ENCODE measurements at places on chromosomes 5 and 9.

DNA sequence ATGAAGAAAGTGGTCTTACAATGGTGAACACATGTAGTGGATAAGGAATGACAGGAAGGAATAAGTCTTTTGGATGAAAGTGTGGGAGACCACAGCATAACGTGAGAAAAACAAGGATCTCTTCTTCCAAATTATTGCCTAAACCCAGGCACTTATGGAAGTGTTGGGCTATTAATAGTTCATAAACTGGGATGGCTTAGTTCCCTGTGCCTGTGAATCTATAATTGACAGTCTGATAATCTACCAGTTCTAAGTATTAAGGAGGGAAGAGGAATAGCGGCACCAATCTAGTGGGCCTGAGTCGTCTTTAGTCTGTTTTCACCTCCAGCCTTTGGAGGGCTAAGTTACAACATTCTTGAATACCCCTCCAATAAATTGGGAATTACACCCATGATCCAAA, 39.2 kb upstream of the LRRTM2 start:
- DNase-seq = no peak

- no peak for DNase-seq
Measured at GRCh38 chr5:178058321-178059012, 54.9 kb upstream of the N4BP3 start.

GRCh38 chr5:92969781-92970237, 611.2 kb downstream of the NR2F1-AS1 start:
- no peak for DNase-seq

GRCh38 chr9:110126986-110127864, 80.7 kb downstream of the C9orf152 start:
- no peak for DNase-seq

GRCh38 chr9:131577005-131578000, 32.0 kb downstream of the PRRT1B start:
- DNase-seq = no peak

- no peak for DNase-seq
Measured at GRCh38 chr5:132949136-132949535, 14.3 kb downstream of the AFF4 start.
